ENCODE measurements at places on chromosomes 4 and X.
A peak's percentile ranks its signal among the peaks of the same experiment; 100 is the strongest.

DNA sequence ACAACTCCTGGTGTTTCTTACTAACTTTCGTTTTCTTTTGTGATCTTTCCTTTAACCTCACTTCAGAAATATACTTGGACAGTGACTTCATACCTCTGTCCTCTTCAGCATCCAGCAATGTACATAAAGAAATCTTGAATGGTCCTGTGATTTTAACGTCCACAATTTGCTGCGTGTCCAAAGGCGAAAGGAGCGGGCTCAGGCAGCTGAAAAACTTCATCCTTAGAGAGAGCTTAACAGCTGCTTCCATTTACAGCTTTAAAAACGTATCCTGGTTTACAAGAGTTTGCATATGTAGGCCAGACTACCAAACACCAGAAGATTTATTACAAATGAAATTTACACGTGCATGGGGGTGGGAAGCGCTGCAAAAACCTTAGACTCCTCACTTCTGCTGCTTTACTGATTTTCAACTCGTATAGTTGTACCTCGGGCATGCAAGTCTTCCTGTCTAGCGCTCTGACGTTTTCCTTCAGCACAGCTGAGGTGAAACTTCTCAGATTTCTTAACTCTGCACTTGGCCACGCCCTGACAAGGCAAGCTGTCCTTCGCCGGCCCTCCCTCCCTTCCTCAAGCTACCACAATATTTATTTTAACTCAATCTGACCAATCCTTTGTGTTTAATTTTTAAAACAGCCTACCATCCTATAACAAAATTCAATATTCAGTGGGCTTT, 406.4 kb downstream of the FAM47A start:
- DNase-seq, result no peak

GRCh38 chr4:73945674-73946449, 36.0 kb downstream of the PF4 start:
- no peak for DNase-seq

GRCh38 chr4:53005808-53006207, 143.7 kb downstream of the RASL11B start:
- DNase-seq, result no peak

DNA sequence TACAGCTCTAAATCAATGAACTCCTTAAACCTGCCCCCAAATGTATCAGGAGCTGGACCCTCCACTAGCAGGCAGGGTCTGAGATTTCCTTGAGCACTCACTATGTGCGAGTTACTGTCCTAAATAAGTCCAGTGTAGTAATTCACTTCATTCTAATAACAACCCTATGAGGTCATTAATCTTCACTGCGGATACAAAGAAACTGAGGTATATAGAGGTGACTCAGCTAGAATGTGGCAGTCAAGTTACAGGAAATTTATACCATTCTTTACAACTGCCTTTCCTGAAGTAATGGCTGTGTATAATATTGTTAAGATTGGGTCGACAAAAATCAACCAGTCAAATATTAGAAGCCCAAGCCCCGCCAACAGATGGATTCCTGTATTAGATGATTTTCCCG, 473.9 kb upstream of the FTHL17 start:
- no peak for DNase-seq

- DNase-seq, result no peak
These were observed 28.8 kb downstream of the RPS6KA3 start for GRCh38 chrX:20237864-20238263.

GRCh38 chr4:17811078-17811603, 362 bp downstream of the NCAPG start:
- DNase-seq, result peak; percentile 6

DNA sequence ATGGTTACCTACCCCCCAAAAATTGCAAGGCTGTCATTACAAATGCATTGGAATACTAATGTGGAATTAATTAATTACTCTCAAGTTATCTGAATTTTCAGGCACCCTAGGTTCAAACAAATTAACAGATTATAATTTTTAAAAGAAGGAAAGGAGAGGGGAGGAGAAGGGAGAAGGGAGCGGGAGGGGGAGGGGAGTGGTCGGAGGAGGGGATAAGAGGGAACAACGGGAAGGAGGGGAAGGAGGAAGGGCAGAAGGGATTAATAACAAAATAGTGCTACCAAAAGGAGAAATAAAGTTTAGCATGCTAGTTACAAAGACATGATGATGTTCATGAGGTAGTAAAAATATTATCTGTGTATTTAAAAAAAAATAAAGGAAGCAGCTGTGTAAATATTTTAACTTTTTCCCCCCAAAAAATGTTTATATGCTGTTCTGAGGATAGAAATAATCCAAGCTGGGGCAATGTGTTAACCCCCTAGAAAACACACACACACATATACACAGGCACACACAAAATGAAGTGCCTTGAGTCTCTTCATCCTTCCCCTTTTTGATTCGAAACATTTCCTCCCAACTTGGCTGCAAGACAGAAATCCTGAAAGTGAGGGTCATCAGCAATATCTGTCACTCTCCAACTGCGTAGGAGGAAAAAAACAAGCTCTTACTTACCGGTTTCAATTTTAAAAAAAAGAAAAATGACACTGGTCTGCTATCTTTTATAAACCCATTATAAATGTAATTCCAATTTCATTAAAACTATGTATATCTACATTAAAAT, 58.8 kb downstream of the PPP3CA start:
- no peak for DNase-seq
